ENCODE measurements at places on chromosomes 3 and 15.

DNA sequence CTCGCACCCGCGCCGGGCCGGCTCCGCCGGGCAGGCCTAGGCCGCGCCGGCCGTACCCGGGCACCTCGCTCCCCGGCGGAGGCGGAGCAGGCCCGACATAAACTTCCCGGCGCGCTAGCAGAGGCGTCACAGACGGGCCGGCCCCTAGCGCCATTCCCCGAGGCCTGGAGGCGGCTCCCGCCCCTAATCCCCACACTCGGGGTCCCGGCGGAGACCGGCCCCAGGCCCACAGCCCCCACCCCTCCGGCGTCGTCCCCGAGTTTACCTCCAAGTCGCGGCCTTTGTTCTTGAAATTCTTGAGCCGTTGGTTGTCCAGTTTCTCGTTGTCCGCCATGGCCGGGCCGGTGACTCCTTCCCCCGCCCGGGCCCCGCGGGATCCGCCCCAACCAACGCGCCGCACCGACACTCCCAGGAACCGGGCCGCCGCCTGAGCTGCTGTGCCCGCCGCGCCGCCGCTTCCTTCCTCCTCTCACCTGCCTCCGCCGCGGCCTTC is 376 bp downstream of the KPNA4 start:
- DNase-seq, result peak; percentile 45

GRCh38 chr15:89078851-89079810 is 9.1 kb upstream of the ABHD2 start:
- no peak for DNase-seq

GRCh38 chr15:91237445-91237844 is 137.4 kb downstream of the SV2B start:
- no peak for DNase-seq

- peak; percentile 29 for DNase-seq
These were observed at the start of gene CAND2 for GRCh38 chr3:12796171-12797123. Gene CAND2 (plus strand): TSS chr3:12796680. CDS start chr3:12796721, 41 bp downstream.

DNA sequence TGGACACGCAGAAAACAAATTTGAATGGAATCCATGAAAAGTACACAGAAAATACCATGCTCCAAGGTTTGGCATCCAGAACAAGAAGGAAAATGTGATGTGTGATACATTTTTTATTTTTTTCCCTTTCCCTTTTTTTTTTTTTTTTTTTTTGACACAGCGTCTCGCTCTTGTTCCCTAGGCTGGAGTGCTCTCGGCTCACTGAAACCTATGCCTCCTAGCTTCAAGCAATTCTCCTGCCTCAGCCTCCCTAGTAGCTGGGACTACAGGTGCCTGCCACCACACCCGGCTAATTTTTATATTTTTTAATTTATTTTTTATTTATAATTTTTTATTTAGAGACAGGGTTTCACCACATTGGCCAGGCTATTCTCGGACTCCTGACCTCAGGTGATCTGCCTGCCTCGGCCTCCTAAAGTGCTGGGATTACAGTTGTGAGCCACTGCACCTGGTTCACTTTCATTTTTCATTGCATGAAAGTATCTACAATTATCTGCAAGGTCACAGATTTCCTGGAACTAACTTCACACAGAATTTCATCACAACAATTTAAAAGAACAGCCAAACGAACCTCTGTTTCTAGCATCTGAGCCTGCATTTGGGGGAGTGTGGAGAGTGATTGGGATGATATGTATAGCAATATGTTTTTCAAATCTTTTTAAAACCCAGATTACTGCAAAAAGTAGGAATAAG is 8.3 kb downstream of the POU1F1 start:
- DNase-seq, result no peak

DNA sequence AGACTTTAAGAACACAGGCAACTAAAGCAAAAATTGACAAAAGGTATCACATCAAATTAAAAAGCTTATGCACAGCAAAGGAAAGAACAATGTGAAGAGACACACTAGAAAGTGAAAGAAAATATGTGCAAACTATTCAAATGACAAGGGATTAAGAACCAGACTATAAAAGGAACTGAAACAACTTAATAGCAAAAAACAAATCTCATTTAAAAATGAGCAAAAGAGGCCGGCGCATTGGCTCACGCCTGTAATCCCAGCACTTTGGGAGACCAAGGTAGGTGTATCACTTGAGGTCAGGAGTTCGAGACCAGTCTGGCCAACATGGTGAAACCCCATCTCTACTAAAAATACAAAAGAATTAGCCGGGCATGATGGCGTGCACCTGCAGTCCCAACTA is 14.4 kb downstream of the NGLY1 start:
- DNase-seq, result no peak

Data from CD4-positive, alpha-beta T cell treated with Interleukin-6 at 100 ng/mL for 8 hours (primary cell).